ENCODE measurements at places on chromosomes 2 and 18. TPM values are rescaled to one million over a fixed set of nuclear protein-coding genes. Genes with fewer than 3 reads are reported as not detected.

The EMILIN1 gene
- 15.7 TPM for total RNA-seq

- DNase-seq: no peak
These were observed 46.4 kb downstream of the SLC8A1 start for GRCh38 chr2:40405465-40405864.

The NOL4 gene
- 0.35 TPM for total RNA-seq

- DNase-seq: no peak
These were observed 1883.3 kb upstream of the CELF4 start for GRCh38 chr18:39448942-39449341.

DNA sequence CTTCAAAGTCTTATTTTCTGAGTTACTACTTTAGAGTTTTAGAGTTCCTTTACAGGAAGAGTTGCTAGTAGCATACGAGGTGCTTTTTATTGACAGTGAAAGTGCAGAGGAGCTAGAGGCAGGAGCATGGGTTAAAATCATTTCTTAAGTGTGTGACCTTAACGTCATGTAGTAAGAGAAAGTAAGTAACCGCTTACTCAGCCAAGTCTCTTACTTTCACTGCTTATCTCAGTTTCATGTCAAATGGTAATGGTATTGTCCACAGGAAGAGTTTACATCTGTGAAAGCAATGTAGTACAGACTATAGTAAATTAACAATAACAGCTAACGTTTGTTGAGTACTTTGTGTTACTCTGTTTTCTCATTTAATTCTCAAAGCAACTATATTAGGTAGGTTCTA, 12.6 kb downstream of the NDUFAF7 start:
- DNase-seq: no peak

DNA sequence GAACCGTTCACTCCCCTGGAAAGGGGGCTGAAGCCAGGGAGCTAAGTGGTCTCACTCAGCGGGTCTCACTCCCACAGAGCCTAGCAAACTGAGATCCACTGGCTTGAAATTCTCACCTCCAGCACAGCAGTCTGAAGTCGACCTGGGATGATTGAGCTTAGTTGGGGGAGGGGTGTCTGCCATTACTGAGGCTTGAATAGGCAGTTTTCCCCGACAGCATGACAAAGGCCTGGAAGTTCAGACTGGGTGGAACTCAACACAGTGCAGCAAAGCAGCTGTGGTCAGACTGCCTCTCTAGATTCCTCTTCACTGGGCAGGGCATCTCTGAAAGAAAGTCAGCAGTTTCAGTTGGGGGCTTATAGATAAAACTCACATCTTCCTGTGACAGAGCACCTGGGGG, 292.5 kb downstream of the NUP35 start:
- no peak for DNase-seq

The NGEF gene
- not detected for total RNA-seq

DNA sequence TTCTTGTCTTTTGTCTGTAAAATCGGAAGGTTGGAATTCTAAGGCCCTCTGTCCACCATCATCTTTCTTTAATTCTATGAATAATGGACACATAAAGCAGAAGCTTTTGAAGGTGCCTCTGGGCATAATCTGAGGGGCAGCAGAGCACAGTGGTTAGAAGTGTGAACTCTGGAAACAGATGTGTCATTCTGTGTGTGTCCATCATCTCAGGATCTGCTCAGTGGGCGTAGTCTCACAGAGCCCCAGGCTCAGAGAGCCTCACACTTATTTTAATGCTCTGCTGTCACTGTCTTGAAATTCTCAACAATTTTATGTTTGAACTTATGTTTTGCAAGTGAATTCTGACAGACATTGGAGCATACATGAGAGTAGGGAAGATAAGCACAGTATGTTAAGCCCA, 31.0 kb upstream of the CCDC93 start:
- no peak for DNase-seq

DNA sequence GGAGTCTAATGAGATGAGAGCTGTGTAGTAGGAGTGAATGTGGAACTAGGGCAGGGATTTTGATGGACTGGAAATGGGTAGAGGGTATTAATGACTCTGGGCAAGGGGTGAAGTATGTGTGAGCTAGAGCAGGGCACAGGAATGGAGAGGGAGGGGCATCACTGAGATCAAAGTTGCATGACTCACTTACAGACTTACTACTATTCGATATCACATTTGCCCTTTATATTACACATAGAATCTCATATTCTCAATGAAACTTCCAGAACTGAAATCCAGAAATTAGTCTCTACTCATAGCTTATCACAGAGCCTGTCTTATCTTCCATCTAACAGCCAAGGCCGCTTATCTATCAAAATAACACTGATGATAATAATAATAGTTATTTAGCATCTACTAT, 20.0 kb upstream of the ITGB6 start:
- no peak for DNase-seq

- no peak for DNase-seq
These were observed 368.2 kb upstream of the FANCL start for GRCh38 chr2:58609326-58609725.

The MALL gene
- 12.0 TPM for total RNA-seq

The PLA2R1 gene
- 2.9 TPM for total RNA-seq

DNA sequence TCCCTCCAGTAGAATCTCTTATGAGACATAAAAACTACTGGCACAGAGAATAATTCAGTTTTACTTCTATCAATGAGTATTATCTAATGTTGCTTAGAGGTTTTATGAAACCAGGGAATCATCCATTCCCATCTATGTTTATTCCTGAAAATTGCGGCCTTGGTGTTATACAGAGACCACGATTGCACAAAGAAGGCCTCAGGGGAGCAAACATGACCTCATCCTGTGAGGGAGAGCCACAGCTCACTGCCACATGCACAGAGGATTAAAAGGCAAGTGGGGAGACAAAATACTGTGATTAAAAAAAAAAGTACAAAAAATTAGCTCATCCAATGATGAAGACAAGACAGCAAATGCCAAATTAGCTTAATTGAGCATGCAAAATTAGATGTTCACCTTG, 111.8 kb upstream of the SLC35G4 start:
- DNase-seq: no peak

The ANO7 gene
- 1.1 TPM for total RNA-seq

DNA sequence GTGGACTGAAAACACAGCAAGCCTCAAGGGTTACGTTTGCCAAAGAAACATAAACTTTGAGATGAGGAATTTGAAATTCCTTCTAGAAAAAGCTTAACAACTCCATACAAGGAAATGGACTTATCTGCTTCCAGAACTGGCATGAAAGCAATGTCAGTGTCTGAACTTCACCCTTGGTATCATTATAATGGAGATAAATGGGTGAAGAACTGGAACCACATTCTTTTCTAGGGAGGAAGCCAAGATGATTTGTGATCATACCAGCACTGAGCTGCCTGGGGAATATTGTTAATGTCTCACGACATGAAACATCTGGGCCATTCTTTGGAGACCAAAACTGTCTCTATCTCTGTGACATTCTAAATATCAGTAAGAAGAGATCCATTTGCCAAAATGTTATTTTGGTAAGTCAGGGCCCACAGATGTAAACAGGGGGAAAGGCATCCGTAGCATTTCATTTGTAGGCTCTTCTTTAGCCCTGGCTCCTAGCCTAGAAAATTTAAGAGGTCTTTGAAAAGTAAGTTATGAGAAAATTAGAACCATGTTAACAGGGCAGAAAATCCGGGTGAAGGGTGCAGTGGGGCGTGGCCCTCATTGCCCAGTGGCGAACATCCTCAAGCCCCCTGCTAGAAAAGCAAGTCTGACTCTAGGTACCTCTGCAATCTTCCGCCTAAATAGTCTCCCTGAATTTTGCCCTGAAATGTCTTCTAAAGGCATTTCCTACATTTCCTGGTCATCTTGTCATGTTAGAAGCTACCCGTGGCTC, 295.3 kb upstream of the EPAS1 start:
- no peak for DNase-seq

- no peak for DNase-seq
These were observed 30.2 kb upstream of the RHOB start for GRCh38 chr2:20416723-20417122.

The POTEC gene
- total RNA-seq: not detected

The RFX8 gene
- total RNA-seq: not detected

The GPR55 gene
- total RNA-seq: not detected

DNA sequence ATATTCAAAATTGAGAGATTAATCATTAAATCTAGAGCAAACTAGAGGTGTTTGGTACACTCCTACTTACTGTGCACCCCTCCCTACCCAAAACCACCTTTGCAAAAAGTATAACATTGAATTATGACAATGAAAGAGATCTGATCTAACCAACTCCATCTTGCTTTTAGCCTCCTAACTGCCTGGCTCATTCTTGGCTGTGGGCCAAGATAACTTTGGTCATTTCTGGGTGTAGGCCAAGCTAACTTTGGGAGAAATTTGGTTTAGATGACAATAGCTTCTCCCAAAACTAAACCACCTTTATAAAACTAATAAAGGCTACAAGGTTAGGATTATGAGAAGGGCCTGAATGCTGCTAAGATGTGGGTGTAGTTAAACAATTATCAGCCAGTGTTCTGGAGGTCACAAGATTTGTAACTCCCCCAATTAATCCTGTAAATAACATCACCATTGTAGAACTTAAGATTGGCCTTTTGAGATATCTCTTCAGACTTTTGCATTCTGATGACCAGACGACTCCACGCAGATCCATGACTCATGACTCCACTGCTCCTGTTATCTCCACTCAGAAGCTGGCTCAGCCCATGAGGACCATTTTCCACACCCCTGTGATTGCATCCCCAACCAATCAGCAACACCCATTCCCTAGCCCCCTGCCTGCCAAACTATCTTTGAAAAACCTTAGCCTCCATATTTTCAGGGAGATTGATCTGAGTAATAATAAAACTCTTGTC, 160.2 kb downstream of the FBXO15 start:
- no peak for DNase-seq

DNA sequence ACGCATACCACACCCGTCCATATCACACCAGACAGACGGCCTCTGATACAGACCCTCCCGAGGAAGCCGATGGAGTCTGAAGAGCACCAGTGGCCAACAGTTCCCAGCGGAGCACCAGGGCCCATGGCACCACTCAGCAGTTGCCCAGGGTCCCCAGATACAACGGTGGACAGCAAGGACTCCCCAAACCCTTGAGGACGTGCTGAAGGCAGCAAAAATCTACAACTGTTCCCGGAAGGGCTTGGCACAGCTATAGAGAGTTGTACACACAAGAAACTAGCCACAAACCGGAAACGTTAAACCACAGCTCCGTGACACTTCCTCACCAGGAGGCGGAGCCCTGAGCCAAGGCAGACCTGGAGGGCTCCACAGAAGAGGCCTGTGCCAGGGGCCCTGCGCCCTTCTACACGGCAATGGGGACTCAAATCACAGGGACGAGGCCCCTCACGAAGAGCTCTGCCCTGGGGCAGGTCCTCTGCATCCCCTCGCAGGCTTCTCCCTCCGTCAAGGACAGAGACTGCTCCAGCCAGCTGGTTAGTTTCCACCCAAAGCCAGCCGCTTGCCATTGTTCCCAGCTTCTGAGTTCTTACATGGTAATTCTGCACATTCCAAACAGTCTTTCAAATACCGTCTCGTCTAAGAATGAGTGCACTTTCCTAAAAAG, 133.4 kb downstream of the HDAC4 start:
- DNase-seq: peak; percentile 75

GRCh38 chr2:38433607-38433975, 56.5 kb upstream of the ATL2 start:
- DNase-seq: no peak

DNA sequence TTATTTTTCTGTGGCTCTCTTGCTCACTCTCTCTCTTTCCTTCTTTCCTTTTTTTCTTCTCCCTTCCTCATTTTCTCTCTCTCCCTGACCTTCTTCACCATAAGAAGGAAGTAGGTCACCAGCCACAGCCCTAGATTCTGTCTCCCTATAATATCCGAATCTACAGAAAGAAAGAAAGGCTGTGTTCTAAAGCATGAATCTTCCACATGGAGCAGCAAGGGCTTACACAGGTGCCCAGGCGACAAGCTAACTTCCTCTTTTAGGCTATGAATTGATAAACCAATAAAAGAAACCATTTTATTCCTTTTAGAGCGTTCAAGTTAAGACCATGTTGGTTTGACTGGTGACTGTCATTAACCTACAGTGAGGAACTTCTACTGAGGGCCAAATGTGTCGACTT, 49.3 kb downstream of the CACNB4 start:
- DNase-seq: no peak

DNA sequence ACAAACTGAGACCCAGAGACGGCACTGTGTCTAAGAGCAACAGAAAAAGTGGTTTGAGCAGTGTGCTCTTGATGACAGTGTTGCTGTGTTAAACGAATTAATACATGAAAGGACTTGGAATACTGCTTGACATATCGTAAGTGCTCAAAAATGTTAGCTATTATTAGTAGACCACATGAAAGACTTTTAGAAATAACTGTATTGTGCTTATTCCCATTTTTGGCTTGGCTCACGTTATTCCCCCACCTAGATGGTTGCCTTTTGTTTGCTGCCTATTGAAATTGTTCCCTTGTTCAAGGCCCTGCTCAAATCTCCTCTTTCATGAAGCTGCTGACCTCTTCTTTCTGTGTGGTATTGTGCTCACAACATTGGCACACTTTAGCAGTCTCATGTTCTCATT, 27.8 kb upstream of the C2orf74 start:
- DNase-seq: no peak

The GALNT3 gene
- total RNA-seq: 0.17 TPM

DNA sequence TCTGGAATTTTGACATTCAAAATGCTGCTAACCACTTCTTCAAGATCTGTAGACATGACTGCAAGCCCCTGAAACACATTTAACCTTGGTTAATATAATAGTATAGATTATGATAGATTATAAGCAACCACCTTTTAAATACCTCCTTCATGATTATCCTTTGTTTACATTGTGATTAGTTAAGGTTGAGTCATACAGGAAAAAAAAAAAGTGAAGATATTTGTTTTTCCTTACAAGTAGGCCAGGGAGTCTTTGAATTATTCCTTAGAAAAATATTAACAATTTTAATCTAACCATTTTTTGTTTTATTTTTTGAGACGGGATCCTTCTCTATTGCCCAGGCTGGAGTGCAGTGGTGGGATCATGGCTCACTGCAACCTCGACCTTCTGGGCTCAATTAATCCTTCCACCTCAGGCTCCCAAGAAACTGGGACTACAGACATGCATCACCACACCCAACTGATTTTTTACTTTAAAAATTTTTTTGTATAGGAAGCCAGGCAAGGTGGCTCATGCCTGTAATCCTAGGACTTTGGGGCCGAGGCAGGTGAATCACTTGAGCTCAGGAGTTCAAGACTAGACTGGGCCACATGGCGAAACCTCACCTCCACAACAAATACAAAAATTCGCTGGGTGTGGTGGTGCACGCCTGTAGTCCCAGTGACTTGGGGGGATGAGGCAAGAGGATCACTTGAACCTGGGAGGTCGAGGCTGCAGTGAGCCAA, 99.4 kb downstream of the SLC39A10 start:
- no peak for DNase-seq

The RRM2 gene
- total RNA-seq: 1.3 TPM

DNA sequence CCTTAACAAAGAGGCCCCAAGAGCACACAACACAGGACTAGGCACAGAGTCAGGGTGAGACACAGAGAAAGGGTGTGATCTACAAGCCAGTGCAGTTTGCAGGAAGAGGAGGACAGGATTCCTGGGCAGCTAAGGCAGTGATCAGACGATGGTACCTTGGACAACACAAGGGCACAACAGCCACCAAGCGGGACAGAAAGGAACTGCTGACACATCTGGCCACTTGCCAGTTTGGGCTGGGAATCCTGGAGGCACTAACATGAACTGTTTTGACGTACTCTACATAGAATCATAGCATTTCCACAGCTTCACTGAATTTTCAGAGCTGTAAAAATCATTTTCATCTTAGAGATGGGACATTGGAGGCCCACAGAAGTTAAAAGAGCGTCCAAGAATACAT, 221.5 kb upstream of the SLC35G4 start:
- peak; percentile 77 for DNase-seq
